ENCODE measurements at places on chromosomes 3 and 15. TPM values are rescaled to one million over a fixed set of nuclear protein-coding genes. Genes with fewer than 3 reads are reported as not detected.

Gene GOLGA8H
- polyA plus RNA-seq: 1.1 TPM

DNA sequence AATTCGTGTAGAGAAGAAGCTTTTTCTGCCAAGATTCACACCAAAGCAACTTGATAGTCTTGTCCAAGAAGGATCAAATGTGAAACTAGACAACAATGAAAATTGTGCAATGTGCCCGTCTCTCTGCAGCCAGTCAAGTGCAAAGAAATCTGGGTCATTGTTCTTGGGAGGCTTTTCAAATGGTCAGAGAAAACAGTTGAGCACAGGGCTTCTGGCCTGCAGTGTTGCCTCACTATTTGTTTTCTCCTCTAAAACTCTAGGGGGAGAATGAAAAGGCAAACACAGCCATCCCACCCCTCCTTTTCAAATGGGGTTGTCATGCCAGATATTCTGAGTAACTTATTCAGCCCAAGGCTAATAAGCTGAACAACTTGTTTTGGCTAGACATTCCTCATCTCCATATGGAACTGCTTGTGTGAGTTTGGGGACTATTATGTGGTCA is 417.6 kb upstream of the CDIN1 start:
- DNase-seq: no peak

Gene SNUPN
- 31.8 TPM for polyA plus RNA-seq

DNA sequence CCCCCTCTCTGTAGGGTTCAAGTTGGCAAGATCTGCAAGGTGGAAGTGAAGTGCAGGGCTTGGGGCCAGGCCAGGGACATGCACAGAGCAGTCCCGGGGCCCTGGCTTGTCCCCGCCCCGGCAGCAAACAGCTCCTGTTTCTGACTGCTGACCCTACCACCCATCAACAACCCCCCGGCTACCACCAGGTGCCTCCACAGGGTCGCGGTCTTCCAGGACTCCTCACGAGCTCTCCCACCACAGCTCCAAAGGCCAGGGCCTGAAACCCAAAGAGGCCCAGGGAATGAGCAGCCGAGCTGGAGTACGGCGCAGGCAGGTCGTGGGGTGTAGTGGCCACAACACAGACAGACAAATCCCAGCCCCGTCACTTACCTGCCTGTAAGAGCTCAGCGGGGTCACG is 121.3 kb upstream of the SMAD3 start:
- DNase-seq: no peak

Gene SIDT1
- polyA plus RNA-seq: 3.2 TPM

Gene SEMA7A
- polyA plus RNA-seq: 0.04 TPM

GRCh38 chr3:61331929-61332552 is 80.8 kb upstream of the FHIT start:
- DNase-seq: no peak

GRCh38 chr3:104273046-104273649 is 1093.6 kb upstream of the ALCAM start:
- DNase-seq: no peak

- no peak for DNase-seq
Measured at GRCh38 chr3:17038900-17039553, 154.3 kb downstream of the PLCL2 start.

- DNase-seq: no peak
Measured at GRCh38 chr15:98728811-98729160, 80.4 kb downstream of the IGF1R start.

DNA sequence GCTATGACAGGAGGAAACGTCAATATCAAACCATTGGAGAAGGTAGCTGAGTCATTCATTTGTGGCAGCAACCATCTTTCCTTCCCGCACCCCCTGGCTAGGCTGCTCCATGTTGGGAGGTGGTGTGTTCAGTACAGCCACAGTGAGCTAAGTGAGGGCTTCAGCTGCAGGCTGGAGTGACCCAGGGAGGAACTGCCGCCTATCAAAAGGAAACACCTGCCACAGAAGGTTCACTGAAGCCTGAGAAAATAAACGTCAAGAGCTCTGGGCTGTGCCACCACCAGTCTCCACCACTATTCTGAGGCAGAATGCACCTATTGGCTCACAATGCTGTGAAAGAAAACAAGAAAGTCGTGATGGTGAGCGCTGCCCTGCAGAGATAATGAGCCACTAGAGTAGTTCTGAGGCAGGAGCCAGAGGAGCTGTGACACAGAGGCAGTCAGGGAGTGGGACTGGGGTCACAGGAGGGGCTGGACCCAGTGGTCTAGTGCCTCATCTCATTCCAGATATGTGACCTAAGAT is 34.8 kb upstream of the CD47 start:
- peak; percentile 53 for DNase-seq

GRCh38 chr15:33150431-33150941 is 44.0 kb downstream of the FMN1 start:
- no peak for DNase-seq

DNA sequence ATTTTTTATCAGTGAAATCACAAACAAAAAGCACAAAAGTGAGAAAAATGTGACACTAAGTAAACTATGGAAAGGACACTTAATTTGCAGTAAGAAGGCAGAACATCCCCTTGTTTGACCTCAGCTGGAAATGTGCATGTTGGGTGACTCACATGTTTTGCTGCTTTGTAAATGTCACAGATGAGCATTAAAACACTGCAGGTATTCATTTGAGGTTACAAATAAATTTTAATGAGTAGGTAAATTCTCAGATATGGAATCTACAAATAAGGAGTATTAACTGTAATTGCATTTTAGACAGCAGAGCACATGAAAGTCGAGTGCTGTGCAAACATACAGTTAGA is 20.3 kb downstream of the CHMP2B start:
- DNase-seq: no peak

Gene GHSR
- polyA plus RNA-seq: not detected

Gene ALPK3
- not detected for polyA plus RNA-seq

DNA sequence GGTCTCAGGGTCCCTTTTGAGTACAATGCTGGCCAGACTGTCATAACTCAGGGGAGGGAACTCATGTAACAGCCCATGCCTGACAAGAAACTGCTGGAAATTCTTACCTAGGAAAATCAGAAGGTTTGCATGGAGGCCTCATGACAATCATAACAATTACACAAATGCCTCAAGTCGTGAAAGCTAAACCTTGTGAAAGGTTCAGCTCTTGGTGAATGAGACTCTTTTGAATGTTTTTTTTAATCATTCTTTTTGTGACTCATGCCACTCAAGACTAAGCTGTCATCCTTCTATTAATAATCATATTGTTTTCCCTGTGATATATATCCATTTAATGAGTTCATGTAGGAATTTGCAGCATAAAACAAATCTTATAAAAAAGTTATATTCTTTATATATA is 61.4 kb upstream of the LEKR1 start:
- DNase-seq: no peak

Gene MLF1
- 0.04 TPM for polyA plus RNA-seq

Gene RTP2
- not detected for polyA plus RNA-seq

Gene RTP3
- not detected for polyA plus RNA-seq

GRCh38 chr3:178304758-178305467 is 231.3 kb upstream of the KCNMB2 start:
- no peak for DNase-seq

Gene FAM227B
- 0.72 TPM for polyA plus RNA-seq

DNA sequence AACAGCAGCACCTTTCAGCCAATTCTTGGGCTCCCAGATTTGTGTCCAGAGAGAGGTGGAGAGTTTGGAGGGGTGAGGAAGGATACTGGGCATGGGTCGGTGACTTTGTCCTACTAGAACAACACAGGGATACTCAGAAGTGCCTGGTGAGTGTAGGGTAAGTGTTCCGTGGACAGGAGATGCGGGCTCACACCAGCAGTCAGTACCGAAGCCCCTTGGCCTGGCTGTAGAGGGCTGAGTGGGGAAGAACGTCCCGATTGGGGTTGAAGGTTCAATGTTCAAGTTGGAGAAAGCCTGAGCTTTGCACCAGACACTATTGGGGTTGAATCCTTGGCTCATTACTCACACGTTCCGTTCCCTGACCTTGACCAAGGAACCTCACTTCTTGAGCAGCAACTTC is 40.8 kb upstream of the SLC6A11 start:
- DNase-seq: no peak

GRCh38 chr3:171113716-171114115 is 87.2 kb upstream of the SLC2A2 start:
- no peak for DNase-seq

DNA sequence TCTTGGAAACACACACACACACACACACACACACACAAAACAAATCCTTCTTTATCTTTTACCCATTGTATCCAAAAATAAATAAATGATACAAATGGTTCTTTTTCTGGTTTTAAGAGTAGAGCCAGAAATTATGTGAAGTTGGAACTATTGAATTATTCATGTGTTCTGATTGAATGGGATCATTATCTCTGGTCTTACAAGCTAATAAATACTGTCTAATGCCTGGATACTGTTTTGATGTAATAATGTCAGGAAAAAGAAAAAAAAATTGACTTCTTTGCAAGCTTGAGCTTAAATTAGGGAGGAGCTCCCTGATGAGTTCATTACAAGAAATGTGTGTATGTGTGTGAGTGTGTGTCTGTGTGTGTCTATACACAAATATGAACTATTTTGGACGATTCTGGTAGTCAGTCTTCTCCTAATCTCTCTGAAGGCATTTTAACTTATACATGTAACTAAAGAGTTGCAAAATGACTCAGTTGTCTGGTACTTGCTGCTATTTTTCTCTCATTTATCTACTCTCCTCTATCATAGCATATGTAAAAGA is 507.2 kb upstream of the AGTR1 start:
- DNase-seq: no peak

GRCh38 chr3:71018799-71019198 is 564.7 kb downstream of the FOXP1 start:
- DNase-seq: no peak

GRCh38 chr15:68558318-68559305 is 20.2 kb upstream of the CORO2B start:
- peak; percentile 21 for DNase-seq

DNA sequence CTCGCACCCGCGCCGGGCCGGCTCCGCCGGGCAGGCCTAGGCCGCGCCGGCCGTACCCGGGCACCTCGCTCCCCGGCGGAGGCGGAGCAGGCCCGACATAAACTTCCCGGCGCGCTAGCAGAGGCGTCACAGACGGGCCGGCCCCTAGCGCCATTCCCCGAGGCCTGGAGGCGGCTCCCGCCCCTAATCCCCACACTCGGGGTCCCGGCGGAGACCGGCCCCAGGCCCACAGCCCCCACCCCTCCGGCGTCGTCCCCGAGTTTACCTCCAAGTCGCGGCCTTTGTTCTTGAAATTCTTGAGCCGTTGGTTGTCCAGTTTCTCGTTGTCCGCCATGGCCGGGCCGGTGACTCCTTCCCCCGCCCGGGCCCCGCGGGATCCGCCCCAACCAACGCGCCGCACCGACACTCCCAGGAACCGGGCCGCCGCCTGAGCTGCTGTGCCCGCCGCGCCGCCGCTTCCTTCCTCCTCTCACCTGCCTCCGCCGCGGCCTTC is 376 bp downstream of the KPNA4 start:
- DNase-seq: no peak

Gene GOLGA8T
- polyA plus RNA-seq: not detected

DNA sequence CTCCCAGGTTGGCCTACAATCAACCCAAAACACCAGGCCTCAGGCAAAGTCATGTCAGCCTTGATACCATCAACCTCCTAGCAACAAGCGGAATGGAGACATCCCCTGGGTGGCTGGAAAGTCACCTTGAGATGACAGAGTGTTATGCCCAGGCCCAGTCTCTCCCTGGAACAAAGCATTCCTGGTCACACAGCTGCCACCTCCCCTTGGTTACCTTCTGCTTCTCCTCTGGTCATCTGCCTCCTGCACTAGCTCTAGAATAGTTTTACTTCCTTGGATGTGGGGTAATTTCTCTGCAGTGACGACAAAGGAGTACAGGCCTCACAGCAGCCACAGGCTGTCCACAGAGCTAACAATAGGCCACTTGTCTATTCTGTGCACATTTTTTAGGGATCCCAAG is 114.9 kb downstream of the RFTN1 start:
- DNase-seq: no peak

DNA sequence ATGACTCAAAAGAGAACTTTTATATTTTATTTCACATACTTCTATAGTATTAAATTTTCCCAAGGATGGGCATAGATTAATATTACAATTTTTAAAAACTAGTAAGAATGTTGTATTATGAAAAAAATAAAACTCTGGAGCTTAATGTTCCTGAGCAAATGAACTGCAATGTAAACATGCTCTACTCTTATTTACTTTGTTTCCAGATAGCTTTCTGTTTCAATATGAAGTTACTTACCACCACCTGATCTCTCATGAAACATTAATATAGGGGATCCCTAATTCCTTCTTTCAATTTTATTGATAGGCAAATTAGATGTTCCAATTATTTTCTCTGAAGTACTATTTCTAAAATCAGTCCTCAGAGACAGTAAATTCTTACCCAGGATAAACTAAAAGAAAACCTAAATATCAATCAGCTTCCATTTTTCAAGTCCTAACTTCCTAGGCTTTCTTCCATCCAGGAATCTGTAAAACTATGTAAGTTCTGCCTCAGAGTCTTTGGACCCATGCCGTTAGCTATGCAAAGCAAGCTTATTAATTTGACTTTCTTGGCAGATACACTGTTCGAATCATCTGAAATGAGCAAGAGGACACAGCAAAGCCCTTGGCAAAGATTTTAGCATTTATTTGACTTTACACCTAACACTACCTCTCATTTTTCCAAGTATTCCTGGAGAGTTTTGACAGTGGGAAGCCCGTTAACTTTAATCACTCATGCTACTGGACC is 93.2 kb downstream of the PLCH1 start:
- no peak for DNase-seq

DNA sequence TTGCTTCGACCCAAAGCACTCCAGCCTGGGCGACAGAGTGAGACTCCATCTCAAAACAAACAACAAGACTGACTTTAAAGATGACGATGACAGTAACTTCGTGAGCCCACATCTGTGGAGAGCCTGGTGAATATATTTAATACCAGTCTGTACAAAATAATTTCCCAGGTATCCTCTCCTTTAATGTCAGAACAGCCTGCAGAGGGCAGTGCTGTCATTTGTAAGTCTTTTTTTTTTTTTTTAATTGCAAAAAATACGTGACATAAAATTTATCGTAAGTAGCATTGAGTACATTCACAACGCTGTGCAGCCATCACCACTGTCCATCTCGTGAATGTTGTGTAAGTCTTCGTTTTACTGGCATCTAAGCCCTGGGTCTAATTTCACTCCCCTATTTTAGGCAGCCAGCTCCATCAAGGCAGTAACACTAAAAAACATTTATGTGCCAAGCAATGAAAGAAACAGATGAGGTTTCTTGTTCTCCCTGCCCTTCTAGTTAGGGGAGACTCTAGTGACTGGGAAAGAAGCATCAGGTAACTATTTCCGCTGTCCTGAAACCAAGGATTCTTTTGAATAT is 1.4 kb downstream of the HTD2 start:
- peak; percentile 42 for DNase-seq

DNA sequence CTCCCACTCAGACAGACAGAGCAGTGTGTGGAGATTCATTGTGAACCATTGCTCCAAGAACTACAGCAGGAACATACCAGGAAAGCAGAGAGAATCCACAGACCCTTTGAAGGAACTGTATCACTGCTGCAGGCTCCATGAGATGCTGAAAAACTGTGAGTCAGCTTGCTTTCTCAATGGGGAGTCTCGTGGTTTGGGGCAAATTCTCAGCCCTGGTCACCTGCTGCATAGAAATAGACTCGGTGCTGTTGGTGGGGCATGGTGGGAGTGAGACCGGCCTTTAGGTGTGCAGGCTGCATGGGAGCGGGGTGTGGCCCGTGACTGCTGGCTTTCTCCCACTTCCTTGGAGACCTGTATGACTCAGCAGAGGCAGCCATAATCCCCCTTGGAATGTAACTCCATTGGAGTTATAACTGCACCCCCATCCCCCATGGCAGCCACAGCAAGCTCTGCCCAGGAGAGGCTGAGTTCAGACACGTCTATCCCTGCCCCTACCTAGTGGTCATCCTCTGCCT is 35.6 kb downstream of the ALCAM start:
- DNase-seq: no peak

Gene TIMMDC1
- polyA plus RNA-seq: 78.2 TPM

Gene HTR3E
- not detected for polyA plus RNA-seq
